Occipital lobe (tissue), 3 donors: ENCODE measurements at places on chromosomes 5 and 9. TPM values are rescaled to one million over a fixed set of nuclear protein-coding genes. Genes with fewer than 3 reads are reported as not detected.

DNA sequence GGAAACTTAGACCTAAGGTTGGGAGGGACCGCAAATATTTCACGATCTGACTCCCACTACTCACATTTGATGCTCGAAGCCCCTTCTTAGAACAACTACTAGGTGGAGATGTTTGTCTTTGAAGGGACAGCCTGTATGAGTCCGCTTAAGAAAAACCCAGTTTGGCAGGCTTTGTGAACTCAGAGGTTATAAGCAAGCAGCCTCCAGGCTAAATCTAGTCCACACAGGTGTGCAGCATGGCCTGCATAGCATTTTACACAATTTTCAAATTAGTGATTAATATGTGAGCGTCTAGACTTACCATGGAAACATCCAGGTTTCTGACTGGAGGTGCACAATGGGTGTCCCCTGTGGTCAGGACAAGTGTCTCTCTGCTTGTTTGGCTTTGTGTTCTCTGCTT lies 127.1 kb downstream of the KIF4B start:
- DNase-seq, result no peak

Gene DDX4
- not detected for total RNA-seq

Gene AQP3
- not detected for total RNA-seq

Gene ANKDD1B
- 1.7 TPM for total RNA-seq

- DNase-seq, result no peak
Measured at GRCh38 chr9:108197899-108198298, 657.9 kb downstream of the ACTL7B start.

Gene MRNIP
- 26.7 TPM for total RNA-seq

Gene EGR1
- total RNA-seq, result 2.8 TPM

Gene ALDH1A1
- 1.4 TPM for total RNA-seq

DNA sequence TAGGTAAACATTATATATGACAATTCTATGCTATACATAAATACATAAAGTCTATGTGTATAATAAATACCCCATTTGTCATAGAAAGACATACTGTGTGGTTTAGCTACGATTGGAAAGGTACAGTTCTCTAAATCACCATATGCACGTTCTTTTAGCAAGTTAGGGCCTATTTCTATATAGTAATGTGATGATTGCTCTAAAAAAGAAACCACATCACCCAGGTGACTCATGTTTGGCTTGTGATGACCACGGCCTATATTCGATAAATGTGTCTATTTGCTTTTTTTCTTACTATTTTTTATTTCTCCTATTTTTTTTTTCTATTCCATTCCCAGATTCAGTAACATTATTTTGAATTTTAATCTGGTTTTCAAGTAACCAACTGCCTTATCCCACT lies 34.7 kb downstream of the RETREG1 start:
- no peak for DNase-seq

GRCh38 chr5:84683594-84683993 lies 298.9 kb upstream of the EDIL3 start:
- DNase-seq, result no peak

Gene MCIDAS
- not detected for total RNA-seq

DNA sequence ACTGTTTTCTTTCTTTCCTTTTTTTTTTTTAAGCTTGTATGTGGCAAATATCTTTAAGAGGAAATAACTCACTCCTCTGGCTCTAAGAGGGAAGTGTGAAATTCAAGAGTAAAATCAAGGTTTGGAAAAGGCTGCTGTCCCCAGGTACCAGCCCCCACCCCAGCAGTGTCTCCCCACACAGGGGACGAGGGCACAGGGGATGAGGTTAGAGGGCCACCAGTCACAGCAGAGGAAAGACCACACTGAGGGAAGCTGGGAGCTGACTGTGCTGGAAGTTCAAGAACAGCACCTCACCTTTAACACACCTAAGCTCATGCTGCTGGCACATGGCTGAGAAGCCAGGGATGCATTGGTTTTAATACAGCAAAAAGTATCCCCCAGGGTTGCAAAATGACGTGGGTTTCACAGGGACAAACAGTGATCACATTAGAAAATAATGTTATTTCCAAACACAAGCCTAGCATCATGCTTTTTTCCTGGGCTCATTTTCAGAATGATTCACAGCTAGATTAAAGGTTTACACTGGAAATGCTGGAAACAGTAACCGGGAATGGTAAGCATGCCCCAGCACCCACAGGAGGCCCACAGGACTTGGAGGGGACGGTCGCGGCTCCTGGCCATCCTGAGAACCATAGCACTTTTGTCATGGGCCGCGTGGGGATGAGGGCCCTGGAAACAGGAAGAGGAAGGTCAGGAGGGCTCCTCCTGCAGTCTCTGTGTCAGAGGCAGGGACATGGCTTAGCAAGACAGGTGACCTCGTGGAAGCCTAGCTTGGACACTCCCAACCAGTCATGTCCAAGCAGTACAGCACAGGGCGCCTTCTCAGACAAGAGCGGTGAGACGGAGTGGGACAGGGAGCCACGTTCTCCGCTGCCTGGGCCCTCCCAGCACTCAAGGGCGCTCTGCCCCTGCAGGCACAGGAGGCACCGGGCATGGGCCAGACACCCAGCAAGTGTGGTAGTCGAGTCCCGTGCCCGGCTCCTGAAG lies 6.9 kb downstream of the LPCAT1 start:
- no peak for DNase-seq

Gene FTMT
- not detected for total RNA-seq

DNA sequence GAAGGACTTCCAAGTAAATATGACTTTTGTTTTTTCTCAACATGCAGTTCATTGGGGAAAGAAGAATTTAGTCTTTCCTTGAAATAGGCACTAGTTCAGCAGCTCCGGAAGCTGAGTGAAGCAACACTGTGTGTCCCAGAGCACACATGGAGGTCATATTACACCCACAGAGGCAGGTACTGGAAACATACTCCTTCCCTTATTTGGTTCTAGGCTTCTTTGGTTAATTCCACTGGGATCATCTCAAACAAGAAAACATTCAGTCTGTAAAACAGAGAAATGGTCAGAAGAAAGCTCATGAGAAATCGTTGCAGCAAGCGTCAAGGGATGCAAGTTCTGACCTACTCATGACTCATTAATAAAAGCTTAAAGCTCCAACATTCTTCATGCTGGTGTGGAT lies 175.1 kb upstream of the PCSK5 start:
- no peak for DNase-seq

Gene SLC4A9
- total RNA-seq, result under 0.01 TPM

Gene SV2C
- total RNA-seq, result 1.7 TPM

Gene IFNB1
- total RNA-seq, result not detected

DNA sequence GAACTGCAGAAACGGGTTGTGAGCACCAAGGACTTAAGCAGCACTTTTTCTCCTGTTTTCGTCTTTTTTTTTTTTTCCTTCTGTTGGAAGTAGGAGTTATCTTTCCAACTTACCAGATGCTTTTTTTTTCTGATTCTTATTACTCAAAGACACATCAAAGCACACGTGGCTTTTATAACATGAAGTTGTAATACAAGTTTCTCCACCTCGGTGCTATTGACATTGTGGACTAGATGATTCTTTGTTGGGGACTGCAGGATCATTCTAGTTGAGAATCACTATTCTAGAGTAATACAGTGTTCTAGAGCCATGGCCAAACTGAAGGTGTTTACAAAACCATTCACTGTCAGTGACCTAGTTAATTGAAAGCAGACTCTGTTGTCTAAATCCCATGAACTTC lies 51.5 kb downstream of the MYO10 start:
- no peak for DNase-seq

- DNase-seq, result no peak
Measured at GRCh38 chr5:108196276-108196675, 185.6 kb downstream of the FBXL17 start.

DNA sequence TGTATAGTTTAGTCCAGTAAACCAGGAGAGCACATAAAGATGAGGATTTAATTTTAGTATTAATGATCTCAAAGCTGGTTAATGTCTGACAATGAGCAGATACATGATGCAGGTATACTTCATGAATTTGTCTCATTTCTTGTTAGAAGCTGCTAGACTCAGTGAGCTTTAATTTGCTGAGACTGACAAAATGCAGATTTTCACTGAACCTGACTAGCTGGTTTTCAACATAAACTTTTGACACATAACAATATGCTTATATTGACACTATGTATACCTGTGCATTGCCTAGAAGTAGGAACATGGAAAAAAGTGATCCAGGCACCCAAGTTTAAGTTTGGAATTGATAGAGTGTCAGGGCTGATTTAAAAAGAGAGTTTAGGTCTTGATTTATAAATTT lies 10.8 kb downstream of the UBLCP1 start:
- DNase-seq, result no peak

Gene S100Z
- total RNA-seq, result 0.47 TPM

Gene SLC6A19
- total RNA-seq, result not detected

Gene HAND1
- not detected for total RNA-seq

Gene LCN1
- total RNA-seq, result not detected

- DNase-seq, result no peak
Measured at GRCh38 chr9:133932633-133933032, 59.5 kb downstream of the VAV2 start.

DNA sequence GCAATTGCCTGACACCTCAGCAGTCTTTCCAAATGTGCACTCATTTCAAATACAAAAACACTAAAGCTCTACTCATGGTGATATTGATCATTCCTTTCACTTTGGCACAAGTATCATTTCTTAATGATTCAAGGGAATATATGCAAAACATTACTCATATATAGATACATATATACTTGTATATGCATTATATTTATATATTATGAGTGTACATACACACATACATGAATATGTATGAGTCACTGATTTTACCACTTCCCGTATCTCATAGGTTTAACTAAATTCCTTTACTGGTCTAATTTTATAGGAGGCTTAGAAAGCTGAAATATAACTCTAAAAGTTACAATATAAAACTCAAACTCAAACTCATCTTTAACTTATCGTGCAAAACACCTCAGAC lies 156.5 kb downstream of the CDH9 start:
- no peak for DNase-seq

DNA sequence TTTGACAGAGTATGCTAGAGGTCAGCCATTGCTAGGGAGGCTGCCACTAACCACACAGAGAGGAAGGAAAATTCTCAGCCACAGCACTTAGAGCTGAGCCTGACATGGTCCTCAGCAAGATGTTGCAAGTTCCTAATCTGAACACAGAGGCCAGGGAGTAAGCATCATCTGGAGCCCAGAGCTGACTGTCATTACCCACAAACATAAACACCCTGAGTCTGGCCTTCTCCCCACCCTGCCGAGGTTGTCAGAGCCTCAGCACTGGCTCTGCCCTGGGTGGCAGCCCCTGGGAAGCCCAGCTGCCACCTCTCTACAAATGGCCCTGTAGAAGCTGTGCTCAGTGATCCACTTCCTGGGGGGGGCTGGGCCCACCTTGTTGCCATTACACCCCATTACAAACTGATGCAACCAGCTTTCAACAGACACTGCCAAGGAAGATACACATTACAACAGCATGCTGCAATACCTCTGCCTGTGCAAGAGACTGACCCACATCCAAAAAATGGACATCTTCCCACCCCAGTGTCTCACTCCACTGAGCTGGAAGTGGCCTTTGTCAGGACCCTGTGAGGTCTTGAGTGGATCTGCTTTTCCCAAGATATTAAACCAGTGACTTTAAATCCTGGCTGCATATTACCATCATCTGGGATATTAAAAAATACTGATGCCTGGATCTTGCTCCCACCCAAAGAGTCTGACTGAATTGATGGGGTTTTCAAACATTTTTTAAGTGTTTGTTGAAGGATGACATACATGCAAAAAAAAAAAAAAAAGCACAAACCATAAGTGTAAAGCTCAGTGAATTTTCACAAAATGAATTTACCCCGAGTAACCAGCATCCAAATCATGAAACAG lies 33.0 kb downstream of the IRF1 start:
- no peak for DNase-seq

Gene OTULINL
- total RNA-seq, result 32.6 TPM

Gene BRINP1
- 51.3 TPM for total RNA-seq

Gene BARHL1
- not detected for total RNA-seq

DNA sequence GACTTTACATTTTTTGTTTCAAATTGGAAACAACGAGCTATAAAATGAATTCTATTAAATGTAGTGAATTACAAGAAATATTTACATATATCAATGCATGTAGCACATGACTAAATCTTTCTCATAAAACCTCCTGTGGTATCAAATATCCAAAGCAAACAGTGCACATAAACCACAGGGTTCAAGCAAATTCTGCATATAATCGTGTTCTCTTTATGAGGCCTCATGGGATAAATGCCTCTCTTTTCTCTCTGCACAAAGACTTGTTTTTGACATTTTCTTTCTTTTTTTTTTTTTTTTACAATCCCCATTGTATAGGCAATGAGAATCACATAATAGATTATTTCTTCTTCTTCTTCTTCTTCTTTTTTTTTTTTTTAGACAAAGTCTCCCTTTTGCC lies 1117.2 kb upstream of the DMAC1 start:
- DNase-seq, result no peak

DNA sequence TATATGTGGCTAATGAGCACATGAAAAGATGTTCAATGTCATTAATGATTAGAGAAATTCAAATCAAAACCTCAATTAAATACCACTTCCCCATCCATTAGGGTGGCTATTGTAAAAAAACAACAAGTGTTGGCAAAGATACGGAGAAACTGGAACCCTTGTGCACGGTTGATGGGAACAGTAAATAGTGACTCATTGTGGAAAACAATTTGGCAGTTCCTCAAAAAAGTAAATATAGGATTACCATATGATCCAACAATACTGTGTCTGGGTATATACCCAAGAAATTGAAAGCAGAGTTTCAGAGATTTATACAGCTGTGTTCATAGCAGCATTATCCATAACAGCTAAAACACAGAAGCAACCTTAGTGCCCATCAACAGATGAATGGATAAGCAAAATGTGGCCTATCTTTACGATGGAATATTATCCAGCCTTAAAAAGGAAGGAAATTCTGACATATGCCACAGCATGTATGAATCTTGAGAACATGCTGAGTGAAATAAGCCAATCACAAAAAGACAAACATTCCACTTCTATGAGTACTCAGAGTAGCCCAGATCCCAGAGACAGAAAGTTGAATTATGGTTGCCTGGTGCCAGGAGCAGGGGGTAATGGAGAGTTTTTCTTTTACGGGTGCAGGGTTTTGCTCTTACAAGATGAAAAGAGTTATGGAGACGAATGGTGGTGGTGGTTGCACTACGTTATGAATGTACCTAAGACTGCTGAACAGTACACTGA lies 41.4 kb upstream of the LRRC14B start:
- no peak for DNase-seq

Gene SKP2
- total RNA-seq, result 19.8 TPM

DNA sequence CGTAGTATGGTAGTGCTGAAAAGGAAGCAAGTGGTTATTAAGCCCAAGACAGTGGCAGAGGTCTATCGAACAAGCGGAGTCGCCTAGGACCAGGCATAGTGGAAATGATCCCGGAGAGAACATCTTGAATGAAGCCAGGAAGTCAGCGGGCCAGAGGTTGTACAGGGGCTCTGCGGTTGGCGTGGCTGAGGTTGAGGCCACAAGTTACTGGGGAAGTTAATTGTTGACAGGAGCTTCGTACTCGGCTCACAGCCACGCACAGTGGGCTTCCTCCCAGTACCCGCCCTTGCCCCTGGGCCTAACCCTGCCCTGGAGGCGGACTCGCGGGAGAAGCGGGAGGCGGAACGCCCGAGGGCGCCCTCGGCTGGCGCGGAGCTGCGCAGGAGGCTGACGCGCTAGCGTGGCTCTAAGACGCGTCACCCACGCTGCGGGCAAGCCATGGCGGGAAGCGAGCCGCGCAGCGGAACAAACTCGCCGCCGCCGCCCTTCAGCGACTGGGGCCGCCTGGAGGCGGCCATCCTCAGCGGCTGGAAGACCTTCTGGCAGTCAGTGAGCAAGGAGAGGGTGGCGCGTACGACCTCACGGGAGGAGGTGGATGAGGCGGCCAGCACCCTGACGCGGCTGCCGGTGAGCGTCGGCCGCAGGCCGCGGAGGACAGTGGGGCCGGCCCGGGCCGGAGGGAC lies at the start of gene FBXO4:
TSS of gene FBXO4 (plus strand) at position 410 of the 683 bp plus-strand sequence. CDS start at position 439, 29 bp downstream.
- DNase-seq, result peak; percentile 73

GRCh38 chr5:169706071-169706470 lies 69.0 kb downstream of the DOCK2 start:
- DNase-seq, result no peak

Gene PITX1
- not detected for total RNA-seq

Gene CFAP157
- total RNA-seq, result 0.16 TPM
